ENCODE measurements at places on chromosomes 6 and 20.

GRCh38 chr20:60653111-60653845 lies 598.8 kb upstream of the CDH4 start:
- no peak for DNase-seq
- no peaks in the 10 kb centered on the region for H3K4me1 ChIP-seq
- H3K27ac ChIP-seq, result no peak overlapping the region
- no peaks in the 10 kb centered on the region for H3K27me3 ChIP-seq

- DNase-seq, result no peak
- H3K36me3 ChIP-seq, result peaks cover 14% of the 10 kb centered on the region
- H3K4me1 ChIP-seq, result peaks cover 45% of the 10 kb centered on the region
Measured at GRCh38 chr6:157533048-157533871, 152.3 kb downstream of the ZDHHC14 start.

- H3K4me1 ChIP-seq, result peaks cover 34% of the 10 kb centered on the region
- H3K27me3 ChIP-seq, result no peaks in the 10 kb centered on the region
- peak overlapping the region; percentile 93 for H3K27ac ChIP-seq
- peak overlapping the region; percentile 94 for H3K4me3 ChIP-seq
- DNase-seq, result no peak
Measured at GRCh38 chr20:49937027-49937929, 1.1 kb downstream of the RNF114 start.

DNA sequence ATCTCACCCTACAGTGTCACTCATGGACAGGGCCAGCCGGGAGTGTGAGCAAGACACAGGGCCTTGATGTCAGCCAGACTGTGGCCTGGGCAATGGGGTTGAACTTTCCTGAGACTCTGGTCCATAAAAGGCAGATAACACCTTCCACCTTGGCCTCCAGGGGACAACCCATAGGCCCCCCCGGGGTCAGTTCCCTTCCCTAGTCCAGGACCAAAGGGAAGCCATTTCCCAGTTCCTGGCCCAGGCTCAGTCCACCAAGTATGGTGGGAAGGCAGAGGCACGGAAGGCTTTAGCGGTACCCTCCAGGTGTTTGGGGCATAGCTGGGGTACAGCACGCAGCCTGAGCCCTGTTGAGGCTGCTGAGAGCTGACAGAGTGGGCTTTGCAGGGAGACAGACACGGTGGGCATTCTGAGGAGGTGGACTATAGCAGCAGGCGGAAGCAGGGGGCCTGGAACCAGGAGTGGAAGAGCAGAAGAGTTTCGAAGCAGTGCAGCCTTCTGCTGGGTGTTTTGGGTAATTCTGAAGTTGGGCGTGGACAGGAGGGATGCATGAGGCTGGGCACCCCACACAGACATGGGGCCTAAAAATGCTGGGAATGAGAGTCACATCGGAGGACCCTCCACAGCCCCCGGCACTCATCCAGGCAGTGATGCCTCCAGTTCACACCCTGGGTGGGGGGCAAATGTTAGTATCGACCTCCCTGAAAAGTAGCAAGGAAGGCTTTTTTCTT lies 43.9 kb upstream of the CD93 start:
- no peak overlapping the region for H3K4me3 ChIP-seq
- H3K36me3 ChIP-seq, result no peaks in the 10 kb centered on the region
- no peak overlapping the region for H3K27ac ChIP-seq
- peaks cover 8% of the 10 kb centered on the region for H3K4me1 ChIP-seq
- no peak for DNase-seq
